ENCODE measurements at places on chromosomes 3 and 15.

- DNase-seq: no peak
These were observed 156.1 kb upstream of the CGNL1 start for GRCh38 chr15:57220205-57220604.

GRCh38 chr15:38563723-38564519, 693 bp downstream of the RASGRP1 start:
- peak; percentile 72 for DNase-seq

DNA sequence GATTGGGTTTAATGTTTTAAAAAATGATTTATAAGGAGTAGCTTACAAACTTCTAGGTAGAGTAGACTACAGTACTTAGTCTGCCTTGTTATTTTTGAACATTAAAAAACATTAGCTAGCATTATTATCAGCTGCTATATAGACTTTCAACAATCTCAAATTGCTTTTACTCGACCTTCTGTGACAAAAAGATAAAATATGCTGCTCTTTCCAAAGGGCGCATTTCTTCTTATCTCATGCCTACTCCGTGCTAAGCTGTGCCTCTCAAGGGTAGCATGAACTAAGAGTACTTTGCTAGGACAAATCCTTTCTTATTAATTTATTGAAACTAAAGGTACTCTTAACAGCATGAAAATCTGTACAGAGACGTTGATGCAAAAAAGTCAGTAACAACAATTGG, 71.3 kb downstream of the SPRED1 start:
- DNase-seq: no peak

DNA sequence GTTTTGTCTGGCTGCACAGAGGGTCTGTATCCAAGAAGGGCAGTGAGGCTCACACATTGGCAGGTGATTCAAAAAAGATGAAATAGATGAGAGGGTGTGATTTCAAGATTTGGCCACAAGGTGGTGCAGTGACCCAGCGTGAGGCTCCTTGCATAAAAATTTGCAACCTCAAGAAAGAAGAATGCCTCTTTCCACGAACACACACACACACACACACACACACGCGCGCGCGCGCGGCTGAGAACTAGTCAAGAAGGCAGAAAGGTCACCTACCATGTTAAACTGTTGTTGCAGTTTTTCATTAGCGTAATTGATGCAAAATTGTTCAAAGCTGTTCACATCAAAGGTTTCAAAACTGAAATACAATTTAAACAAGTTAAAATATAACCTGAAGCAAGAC, 39.2 kb downstream of the MYO5C start:
- peak; percentile 59 for DNase-seq

- DNase-seq: no peak
These were observed 22.2 kb upstream of the GMPPB start for GRCh38 chr3:49745986-49746385.

DNA sequence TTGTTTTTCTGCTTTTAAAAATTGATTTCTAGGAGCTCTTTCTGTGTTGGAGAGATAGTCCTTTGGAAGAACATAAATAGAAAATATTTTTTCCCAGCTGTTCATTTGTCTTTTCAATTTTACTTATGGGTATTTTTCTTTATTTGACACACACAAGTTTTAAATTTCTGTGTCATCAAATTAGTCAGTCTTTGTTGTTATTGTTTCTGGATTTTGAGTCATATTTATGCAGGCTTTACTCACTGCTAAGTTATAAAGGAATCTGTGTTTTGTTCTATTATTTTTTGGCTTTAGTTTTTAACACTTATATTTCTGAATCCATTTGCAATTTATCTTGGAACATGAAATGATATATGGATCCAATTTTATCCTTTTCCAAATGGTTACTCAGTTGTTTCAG, 5.9 kb upstream of the GHSR start:
- no peak for DNase-seq

DNA sequence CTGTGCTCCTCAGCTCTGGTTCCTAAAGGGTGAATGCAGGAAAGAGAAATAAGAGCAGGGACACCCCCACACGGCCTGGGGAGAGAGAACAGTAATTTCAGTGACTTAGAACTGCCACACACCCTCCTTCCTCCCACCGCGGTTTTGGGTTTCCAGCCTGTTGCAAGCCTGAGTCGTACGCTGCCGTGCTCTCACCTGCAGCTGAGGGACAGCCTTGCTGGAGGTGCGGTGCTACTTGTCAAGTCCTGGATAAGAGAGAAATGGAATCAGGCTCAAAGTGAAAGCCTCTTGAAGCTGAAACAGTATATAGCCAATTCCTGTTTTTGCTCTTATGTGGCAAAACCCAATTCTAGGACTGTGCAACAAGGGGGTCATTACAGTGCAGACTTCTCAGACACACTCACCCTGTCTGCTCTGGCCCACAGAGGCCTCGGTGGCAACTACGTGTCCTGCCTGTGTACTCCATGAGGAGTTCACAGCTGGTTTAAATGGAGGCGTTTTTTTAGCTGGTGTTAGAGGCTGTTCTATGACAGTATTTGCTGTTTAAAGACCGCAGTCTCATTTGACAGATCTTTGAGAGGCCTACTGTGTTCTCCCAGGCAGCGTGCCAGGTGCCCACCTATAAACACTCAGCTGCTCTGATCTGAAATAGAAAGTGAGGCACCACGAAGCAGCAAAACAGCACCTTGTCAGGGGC, 42.9 kb downstream of the TBC1D2B start:
- DNase-seq: peak; percentile 73

GRCh38 chr3:160673188-160673587, 3.8 kb upstream of the ARL14 start:
- DNase-seq: no peak

DNA sequence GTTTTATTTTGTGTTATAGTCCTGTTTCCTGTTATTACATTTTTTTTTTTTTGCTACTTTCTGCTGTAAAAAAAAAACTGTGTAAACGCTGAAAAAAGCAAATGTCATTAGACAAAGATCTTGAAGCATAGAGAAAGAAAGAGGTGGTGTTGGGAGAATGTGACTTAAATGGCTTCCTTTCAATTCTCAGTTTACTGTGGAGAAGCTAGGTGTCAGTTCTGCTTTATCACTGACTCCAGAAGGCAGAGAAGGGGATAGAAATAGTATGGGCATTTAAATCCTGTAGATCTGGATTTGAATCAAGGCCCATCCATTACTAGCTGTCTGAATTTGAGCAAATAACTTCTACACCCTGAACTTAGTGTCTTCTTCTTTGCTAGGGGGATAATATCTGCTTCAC, 23.0 kb downstream of the PPM1L start:
- DNase-seq: no peak

GRCh38 chr15:85284497-85284896, 95.9 kb upstream of the AKAP13 start:
- DNase-seq: no peak

DNA sequence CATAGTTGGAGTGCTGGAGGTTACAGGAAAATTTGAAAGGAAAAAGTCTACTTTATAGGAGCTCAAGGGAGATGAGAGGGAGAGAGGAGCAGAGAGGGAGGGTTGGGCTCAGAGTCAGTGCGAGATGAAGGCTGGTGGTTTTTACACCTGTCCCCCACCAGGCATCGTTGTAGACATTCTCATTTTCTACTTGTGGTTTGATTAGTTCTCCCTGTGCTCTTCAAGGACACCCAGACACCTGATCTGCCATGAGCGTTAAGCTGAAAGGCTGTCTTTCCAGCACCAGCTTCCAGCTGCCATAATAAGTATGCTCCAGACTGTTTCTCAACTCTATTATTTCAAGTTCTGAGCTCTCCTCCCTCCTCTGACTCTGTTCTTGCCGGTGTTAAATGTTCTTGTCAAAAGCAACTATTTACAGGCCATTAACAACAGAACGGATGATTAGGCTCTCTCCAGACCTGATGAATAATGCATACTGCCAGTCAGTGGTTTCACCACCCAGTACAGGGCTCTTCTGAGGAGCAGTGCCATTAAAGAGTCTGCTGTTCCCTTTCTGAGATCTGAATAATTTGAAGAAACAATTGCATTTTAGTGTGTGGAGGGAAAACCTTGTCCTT, 514.6 kb upstream of the MCTP2 start:
- no peak for DNase-seq

GRCh38 chr15:70212963-70213315, 115.2 kb upstream of the TLE3 start:
- no peak for DNase-seq

DNA sequence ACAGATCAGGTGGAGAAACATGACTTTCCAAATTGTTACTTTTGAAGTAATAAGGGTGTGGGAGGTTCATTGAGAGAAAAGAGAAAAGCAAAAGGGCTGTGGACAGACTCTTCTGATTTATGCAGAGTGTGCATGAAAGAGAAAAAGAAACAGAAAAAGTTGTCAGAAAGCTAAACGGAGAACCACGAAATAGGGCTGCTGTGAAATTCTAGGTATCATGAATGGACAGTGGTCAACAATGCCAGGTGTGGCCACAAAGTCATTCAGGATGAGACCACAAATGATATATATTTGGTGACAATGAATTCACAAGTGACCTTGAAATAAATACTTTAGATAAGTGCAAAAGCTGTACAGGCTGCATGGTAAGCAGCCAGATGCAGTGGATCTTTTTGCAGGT, 170.1 kb downstream of the IL5RA start:
- no peak for DNase-seq

GRCh38 chr15:89837830-89838178, 23.2 kb upstream of the ANPEP start:
- no peak for DNase-seq

DNA sequence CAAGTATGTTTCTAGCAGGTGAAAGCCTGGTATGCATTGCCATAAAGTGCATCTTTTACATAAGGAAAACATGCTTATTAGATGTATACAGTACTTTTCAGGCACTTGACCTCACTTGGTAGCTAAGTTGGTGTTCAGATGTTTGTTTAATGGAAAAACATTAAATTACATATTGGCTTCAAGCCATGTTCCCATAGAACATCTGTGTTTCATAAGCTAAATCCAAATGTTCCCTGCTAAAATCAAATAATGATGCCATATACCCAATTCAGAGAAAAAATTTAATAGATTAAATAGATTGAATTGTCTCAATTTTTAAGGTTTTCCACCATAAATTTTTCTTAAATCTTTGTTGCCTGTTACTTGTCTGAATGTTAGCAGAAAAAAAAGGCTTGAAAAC, 19.1 kb upstream of the RPL22L1 start:
- no peak for DNase-seq

GRCh38 chr3:51703068-51703760, 3.7 kb upstream of the GRM2 start:
- DNase-seq: no peak

GRCh38 chr3:193049935-193050334, 132.3 kb upstream of the MB21D2 start:
- DNase-seq: no peak

GRCh38 chr3:112781599-112781998, 65.1 kb downstream of the CD200R1L start:
- no peak for DNase-seq

GRCh38 chr3:64399205-64399800, 174.0 kb upstream of the PRICKLE2 start:
- DNase-seq: no peak

GRCh38 chr3:169186596-169186995, 476.9 kb downstream of the MECOM start:
- DNase-seq: no peak

DNA sequence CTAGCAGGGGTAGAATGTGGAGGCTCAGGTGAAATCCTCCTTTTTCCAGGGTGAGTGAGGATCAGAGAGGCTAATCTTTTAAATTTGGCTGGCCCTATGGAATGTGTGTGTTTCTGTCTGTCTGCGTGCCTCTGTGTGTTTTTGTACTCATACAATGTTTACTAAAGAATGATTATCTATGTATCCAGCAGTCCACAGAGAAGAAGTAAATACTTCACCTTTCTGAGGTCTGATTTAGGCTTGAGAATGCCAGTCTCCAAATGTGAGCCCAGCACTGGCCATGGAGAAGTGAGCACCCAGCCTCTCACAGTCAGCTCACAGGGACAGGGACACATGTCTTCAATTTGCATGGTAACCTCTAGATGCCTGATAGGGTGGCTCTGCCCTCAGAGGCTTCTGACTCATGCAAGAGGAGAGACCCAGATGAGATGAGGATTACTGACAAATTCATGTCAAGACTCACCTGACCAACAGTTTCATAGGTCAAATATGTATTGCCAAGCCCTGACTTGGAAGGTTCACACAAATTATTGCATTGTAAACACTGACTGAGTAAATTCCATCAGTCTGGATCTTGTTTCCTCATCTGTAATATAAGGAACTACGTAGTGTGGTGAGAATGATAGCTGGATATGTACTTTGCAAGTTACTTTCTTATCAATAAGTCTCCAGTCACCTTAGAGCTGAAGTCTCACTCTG, 31.0 kb downstream of the ENTPD3 start:
- no peak for DNase-seq

- no peak for DNase-seq
These were observed 55.0 kb upstream of the CTDSPL start for GRCh38 chr3:37806505-37807200.

DNA sequence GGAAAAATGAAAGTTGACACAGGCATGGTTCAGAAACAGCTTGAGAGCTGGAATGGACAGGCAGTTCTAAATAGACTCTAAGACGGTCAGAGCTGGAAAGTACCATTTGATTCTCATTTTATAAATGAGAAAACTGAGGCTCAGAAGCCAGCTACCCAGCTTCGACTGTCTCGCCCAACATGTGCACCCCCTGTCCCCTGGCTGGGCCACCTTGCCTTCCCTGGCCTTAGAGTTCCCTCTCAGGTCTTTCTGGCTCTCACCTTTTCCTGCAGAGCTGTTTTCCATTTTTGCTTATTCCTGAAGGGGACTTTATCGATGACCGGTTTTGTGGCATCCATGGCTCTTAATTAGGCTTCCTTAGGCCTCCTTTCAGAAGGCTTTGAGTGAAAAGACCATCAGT, 17.3 kb upstream of the DOCK3 start:
- no peak for DNase-seq

- no peak for DNase-seq
These were observed 1.9 kb upstream of the SKIC8 start for GRCh38 chr15:78301326-78301725.

DNA sequence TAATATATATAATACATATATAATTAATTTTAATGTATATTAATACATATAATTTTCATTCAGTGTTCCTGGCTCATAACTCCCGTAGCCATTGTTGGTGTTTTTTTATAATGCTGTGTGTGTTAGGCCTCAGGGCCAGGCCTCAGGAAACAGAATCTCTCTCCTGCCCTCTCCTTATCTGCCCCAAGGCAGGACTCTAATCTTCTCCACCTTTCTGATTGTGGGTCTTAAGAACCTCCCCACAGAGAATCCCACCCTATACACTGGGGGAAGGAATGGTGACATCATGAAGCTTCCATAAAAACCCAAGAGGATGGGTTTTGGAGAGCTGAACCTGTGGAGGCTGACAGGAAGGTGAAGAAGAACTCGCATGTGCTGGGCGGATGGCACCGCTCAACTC, 4.0 kb upstream of the FMN1 start:
- no peak for DNase-seq
